ENCODE measurements at places on chromosomes 13 and 19.
A peak's percentile ranks its signal among the peaks of the same experiment; 100 is the strongest.

DNA sequence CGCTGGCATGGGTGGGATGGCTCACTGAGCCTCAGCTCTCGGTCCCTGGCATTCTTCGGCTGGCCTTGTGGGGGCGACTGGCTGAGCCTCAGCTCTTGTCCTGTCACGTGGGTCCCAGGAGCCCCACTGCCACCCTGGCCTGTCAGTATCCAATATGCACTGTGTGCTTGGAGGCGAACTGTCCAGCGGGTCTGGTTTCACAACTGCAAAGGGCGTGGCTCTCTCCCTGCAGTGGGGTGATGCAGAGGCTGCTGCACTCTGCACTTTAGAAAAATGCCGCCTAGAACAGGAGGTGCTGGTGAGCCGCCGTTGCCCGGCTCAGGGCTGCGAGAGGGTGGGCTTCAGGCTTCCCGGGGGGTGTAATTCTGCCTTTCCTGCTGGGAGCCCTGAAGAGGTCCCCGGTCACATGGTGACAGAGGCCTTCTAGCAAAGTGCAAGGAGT, 17.0 kb upstream of the TMEM255B start:
- DNase-seq = no peak

GRCh38 chr13:97430296-97430695, 3.7 kb upstream of the RAP2A start:
- DNase-seq = no peak

GRCh38 chr13:100428986-100429385, 159.6 kb downstream of the GGACT start:
- no peak for DNase-seq

DNA sequence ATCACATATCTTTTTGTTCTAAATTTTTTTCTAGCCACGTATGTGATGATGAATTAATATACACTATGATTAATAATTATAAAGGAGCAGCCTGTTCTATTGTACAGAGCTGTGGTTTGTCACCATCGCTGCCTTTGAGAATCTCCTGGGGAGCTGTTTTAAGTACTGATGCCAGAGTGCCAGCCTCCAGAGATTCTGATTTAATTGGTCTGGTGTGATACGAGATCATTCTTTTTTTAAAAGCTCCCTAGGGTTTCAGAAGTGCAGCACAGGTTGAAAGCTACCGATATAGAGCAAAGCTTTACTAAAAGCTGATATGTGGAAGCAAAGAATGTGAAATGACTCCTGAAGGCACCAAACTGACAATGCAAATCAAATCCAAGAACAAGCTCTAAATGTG, 314.7 kb downstream of the ITGBL1 start:
- no peak for DNase-seq

- no peak for DNase-seq
These were observed 249.6 kb downstream of the OXGR1 start for GRCh38 chr13:96744367-96745331.

GRCh38 chr19:584240-585001, 5.3 kb upstream of the HCN2 start:
- DNase-seq = no peak

- DNase-seq = no peak
These were observed 326.2 kb upstream of the GPC6 start for GRCh38 chr13:92900446-92900845.

DNA sequence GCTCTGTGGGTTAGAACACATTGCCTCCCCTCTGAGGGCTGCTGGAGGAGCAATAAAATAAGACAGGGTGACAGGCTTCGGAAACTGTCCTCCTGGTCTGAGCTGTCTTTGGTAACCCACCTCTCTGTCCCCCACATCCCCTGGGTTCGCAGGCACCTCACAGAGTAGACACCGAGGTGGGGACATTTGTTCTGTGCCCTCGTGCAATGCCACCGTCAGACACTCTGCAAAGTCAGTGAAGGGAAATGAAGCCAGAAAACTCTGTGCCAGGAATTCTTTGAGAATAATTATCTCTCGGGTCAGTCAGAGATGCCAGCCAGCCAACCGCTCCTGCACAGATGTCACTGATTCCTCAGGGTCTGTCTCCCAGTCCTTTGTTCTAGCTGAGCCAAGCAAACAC, 493.6 kb downstream of the FOXO1 start:
- no peak for DNase-seq

GRCh38 chr19:40605216-40605971, 4.2 kb downstream of the LTBP4 start:
- no peak for DNase-seq

GRCh38 chr13:74104661-74105275, 29.4 kb downstream of the KLF12 start:
- no peak for DNase-seq

DNA sequence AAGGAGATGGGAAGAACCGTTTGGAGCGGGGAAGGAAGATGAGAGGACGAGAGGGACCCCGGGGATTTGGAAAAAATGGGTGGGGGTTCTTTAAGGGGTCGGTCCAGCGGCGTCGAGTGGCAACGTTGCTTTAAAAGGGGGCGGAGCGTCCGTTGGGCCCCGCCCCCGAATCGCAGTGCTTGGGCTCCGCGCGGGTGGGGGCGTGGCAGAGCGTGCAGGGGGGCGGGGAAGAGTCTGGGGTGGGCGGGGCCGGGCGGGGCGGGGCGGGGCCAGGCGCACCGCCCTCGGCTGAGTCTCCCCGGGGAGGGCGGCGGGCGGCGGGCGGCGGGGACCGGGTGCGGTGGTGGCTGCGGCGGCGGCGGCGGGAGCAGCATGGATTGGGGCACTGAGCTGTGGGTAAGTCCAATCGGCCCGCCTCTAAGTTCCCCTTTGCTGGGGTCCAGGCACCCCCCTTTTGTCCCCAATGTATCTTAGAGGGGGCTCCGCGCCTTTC, at the start of gene TRIP10:
Gene TRIP10, plus strand, starts transcription at position 291 of the 493 bp plus-strand sequence. Its CDS starts 82 bp downstream, at position 373.
- peak; percentile 77 for DNase-seq

DNA sequence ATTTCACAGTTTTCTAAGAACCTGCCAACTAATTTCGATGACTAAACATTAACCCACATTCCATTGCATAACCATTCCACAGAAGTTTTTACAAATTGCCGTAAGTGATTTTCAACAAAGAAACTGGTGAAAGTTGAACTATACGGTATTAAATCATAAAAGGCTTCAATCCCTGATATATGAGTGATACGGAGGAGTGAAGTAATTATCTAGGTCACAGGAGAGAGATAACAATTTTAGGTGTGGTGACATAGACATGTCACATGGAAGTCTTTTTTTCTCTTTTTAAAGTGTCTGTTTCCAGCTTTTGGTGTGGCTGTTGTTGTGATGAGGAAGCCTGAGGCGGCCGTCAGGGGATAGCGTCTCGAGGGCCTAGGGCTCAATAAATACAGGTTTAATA, 29.4 kb downstream of the TBC1D4 start:
- DNase-seq = no peak

DNA sequence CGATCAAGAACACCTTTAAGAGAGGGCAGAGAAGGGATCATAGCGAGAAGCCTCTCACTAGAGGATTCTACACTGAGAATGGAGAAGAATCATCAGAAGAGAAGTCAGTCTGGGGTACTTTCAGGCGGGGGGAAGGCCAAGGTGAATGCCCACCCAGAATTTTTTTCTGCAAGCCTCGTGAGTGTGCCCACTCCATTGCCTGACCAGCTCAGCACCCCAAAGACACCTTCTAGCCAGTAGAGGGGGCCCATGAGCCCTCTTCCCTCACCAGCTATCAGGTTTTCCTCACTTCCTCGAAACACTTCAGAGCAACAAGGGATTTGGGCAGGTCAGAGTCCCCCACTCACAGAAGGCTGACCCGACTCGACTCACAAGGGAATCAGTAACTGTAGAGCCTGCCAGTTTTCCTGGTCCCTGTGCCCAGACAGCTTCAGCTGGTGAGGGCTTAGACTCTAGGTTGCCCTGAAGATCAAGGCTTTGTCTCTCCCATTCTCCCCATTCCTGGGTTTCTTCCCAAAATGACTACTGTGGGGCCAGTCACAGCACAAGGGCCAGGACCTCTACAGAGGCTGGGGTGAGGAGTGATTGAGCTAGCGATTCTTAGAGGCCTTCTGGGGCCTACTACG, 18.4 kb downstream of the NLRP13 start:
- no peak for DNase-seq

DNA sequence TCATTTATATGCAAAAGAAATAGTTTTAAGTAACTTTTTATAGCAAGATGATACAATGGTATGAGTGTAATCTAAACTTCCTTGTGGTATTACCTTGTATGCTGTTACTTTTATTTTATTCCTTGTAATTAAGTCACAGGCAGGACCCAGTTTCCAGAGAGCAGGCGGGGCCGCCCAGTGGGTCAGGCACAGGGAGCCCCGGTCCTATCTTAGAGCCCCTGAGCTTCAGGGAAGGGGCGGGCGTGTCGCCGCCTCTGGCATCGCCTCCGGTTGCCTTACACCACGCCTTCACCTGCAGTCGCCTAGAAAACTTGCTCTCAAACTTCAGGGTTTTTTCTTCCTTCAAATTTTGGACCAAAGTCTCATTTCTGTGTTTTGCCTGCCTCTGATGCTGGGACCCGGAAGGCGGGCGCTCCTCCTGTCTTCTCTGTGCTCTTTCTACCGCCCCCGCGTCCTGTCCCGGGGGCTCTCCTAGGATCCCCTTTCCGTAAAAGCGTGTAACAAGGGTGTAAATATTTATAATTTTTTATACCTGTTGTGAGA, 10.2 kb downstream of the PLPPR3 start:
- DNase-seq = no peak

- no peak for DNase-seq
These were observed 140.0 kb downstream of the DACH1 start for GRCh38 chr13:71727042-71727441.

- DNase-seq = no peak
These were observed 19.4 kb upstream of the GPR18 start for GRCh38 chr13:99277629-99278028.

GRCh38 chr13:46004491-46004890, 48.1 kb downstream of the ZC3H13 start:
- no peak for DNase-seq

GRCh38 chr13:58597552-58597951, 966.0 kb downstream of the PCDH17 start:
- DNase-seq = no peak

DNA sequence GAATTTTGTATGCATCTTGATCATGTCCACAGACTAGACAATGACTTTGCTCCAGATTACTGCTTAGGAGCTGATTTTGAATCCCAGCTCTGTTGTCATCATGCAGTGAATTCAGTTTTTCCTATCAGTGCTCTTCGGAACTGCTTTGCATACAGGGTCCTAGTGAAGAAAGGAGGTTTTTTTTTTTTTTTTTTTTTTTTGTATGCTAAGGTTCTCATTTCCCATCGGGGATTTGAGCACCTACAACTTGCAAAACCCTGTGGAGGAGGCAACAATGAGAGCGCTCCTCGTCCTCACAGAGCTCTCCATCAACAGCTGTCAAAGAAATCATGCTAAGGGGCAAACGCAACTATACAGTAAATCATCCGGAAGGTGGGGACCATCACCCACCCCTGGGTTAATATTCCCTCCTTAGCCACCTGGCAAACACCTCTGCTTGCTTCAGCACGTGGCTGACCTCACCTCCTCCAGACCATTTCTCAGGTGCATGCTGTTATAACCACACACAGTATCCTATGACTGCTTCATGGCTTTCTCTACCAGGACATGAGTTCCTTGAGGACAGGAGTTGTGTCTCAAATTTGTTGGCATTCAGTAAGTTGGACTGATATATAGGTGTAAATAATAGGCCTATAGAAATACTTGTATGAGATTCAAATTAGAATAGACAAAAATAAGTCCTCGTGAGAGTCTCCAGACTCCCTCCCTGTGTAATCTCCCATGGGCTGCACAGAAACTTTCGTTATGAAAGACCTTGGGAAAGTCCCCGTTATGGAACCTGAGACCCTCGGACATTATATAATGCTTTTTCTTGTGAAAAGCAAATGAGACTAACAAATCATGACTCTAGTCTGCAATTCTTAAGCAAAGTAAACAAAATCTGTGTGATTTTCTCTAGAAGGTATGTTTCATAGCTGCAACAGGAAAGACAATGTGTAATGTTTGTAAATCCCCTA, 113.8 kb downstream of the KATNAL1 start:
- DNase-seq = no peak

DNA sequence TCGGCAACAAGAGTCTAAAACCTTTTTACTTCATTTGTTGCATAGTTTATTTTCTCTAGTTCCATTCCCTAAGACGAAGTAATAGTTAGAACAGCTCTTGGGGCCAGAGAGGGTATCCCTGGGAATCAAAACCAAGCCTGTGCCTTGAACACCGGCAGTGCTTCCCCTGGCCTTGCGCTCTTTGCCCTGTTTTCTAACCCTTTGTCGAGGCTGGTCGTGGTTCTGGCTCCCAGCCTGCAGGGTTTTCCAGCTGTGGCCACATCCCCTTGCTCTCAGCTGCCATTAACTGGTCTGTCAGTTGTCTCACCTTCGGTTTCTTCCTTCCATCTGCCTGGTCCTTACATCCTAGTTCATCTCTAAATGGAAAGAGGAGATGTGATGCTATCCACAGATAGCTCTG, 61.0 kb downstream of the HSPH1 start:
- DNase-seq = no peak

DNA sequence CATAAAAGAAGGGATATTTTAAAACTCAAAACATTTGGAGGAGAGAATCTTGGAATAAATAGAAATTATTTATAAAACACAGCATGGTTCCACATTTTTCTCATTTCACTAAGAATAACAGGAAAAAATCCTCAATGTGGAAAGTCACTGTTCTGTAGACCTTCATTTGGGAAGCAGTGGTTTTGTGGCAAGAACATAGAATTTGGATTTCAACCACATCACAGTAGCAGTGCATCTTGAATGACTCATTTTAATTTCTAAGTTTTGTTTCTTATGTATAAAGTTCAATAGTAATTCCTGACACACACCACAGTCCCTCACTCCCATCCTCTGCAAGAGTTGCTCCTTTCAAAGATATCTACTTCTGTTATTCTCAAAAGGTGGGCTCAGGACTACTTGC, 264.0 kb downstream of the ENOX1 start:
- no peak for DNase-seq

DNA sequence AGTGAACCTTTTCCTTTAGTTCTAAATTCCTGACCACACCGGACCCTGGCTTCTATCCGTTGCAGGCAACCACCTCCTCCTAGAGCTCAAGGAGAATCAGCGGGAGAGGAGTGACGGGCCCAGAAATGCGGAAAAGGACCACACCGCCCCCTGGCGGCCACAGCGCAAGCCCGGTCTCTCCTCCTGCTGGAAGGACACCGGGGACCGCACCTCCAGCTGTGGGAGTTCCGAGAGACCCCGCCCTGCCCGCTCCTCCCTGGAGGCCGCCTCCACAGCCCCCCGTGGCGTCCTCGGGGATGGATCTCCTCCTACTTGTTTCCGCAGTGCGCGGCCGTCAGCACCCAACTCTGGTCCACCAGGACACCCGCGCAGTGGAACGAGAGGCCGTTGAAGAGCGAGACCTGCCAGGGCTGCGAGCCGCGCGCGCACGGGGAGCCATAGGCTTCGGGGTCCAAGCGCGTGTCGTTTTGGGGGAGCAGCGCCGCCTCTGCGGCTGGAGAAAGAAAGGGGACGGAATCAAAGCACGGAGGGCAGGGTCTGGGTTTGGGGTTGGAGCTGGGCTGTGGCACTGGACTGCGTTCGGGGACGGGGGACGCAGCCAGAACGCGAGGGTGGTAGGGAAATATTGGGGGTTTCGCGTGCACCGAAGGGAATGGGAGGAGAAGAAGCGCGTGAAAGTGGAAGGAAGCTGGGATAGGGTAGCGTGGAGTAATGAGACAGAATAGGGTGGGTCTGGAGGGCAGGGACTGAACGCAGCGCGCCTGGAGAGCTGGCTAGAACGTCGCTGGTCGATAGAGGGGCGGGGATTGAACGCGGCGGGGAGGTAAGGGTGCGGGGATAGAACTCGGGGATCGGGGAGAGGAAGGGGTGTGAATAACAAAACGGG, 2.5 kb downstream of the KLK10 start:
- DNase-seq = no peak
